Placental epithelial cell (primary cell): ENCODE measurements at places on chromosomes 7 and 10. TPM values are rescaled to one million over a fixed set of nuclear protein-coding genes. Genes with fewer than 3 reads are reported as not detected.

The GBX1 gene
- total RNA-seq = not detected in 2 replicates

The PURB gene
- total RNA-seq = 12.2 and 13.4 TPM in 2 replicates

The NEUROD6 gene
- total RNA-seq = not detected in 2 replicates

The COL1A2 gene
- 2,449 and 6,824 TPM in 2 replicates for total RNA-seq

The SIRT1 gene
- total RNA-seq = 8.8 and 9.4 TPM in 2 replicates

The SLC13A4 gene
- not detected in 2 replicates for total RNA-seq

The THSD7A gene
- total RNA-seq = under 0.01 TPM in 1 of 2 replicates, not detected in the other

The HOXA7 gene
- not detected in 2 replicates for total RNA-seq

The HYAL4 gene
- not detected in 2 replicates for total RNA-seq

The CCDC172 gene
- not detected in 2 replicates for total RNA-seq

The ANKRD30A gene
- total RNA-seq = not detected in 2 replicates

The SFTPA1 gene
- not detected in 2 replicates for total RNA-seq

The CYP3A4 gene
- not detected in 2 replicates for total RNA-seq

The PGAM2 gene
- not detected in 2 replicates for total RNA-seq

The GNG11 gene
- total RNA-seq = under 0.01 TPM in 1 of 2 replicates, not detected in the other

The CCL24 gene
- not detected in 2 replicates for total RNA-seq

The CCT6A gene
- total RNA-seq = 104 and 108 TPM in 2 replicates

The LRRD1 gene
- total RNA-seq = under 0.01 and 0.11 TPM in 2 replicates

The GNGT1 gene
- not detected in 2 replicates for total RNA-seq

The ANKRD22 gene
- total RNA-seq = not detected in 2 replicates

The PILRA gene
- under 0.01 and 0.22 TPM in 2 replicates for total RNA-seq

The SNCG gene
- 1.3 and 1.6 TPM in 2 replicates for total RNA-seq

The HOXA13 gene
- total RNA-seq = under 0.01 TPM in 1 of 2 replicates, not detected in the other

The TRIM50 gene
- total RNA-seq = not detected in 2 replicates

The TRA2A gene
- total RNA-seq = 23.6 and 48.6 TPM in 2 replicates

The PRF1 gene
- not detected in 2 replicates for total RNA-seq

The NAT16 gene
- not detected in 2 replicates for total RNA-seq

The MYL10 gene
- total RNA-seq = not detected in 2 replicates

The GPNMB gene
- 2.0 and 4.9 TPM in 2 replicates for total RNA-seq
